AG08395 (cell line): ENCODE measurements at places on chromosomes 3 and 15.

GRCh38 chr3:139430493-139430892 is 41.0 kb upstream of the COPB2 start:
- no peak for DNase-seq

- no peak for DNase-seq
Observed at GRCh38 chr3:134606033-134607025, 44.5 kb downstream of the KY start.

GRCh38 chr15:39575180-39575579 is 5.7 kb upstream of the THBS1 start:
- DNase-seq: no peak

- DNase-seq: no peak
Observed at GRCh38 chr15:66024116-66024515, 154.8 kb downstream of the RAB11A start.

GRCh38 chr3:114083112-114083511 is 26.6 kb downstream of the QTRT2 start:
- DNase-seq: no peak

GRCh38 chr3:49940667-49941249 is 808 bp downstream of the RBM6 start:
- DNase-seq: no peak

GRCh38 chr3:150345021-150345538 is 63.0 kb upstream of the TSC22D2 start:
- peak; percentile 13 for DNase-seq

- no peak for DNase-seq
Observed at GRCh38 chr15:42053010-42053409, 32.2 kb upstream of the PLA2G4E start.

DNA sequence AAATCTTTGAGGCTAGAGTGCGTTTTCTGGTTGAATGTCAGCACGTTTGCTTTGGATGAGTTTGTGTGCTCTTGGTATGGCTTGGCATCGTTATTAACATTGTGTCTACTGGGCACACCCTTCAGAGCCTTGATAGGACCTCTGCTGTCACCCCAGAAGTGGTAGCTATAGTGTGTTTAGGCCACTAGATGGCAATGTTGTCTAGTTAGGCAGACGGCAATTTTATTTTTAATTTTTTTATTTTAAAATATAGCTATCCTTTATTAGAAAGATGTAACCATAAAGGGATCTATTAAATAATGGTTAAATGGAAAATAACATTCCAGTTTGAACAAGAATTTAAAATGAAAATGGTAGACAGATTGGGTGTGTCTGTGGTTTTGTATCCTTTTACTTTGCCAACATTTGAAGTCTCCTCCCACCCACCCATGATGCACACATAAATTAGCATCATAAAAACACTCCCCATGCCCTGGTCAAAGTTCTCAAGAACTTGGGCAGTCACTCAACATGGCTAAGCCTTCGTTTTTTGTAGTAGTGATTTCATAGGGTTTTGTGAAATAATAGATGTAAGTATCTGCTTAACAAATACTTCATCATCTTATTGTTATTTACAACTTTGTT is 200.7 kb downstream of the KCNH8 start:
- DNase-seq: peak; percentile 3

DNA sequence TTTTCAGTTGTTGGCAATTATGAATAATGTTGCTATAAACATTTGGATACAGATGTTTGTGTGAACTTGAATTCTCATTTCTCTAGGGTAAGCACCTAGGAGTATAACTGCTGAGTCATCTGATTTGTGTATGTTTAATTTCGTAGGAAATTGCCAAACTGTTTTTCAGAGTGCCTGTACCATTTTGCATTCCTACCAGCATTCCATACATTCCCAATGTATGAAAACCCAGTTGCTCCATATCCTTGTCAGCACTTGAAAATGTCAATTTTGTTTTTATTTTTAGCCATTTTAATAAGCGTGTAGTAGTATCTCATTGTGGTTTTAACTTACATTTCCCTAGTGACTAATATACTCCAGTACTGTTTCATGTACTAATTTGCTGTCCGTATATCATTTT is 98.5 kb upstream of the TSC22D2 start:
- peak; percentile 38 for DNase-seq

DNA sequence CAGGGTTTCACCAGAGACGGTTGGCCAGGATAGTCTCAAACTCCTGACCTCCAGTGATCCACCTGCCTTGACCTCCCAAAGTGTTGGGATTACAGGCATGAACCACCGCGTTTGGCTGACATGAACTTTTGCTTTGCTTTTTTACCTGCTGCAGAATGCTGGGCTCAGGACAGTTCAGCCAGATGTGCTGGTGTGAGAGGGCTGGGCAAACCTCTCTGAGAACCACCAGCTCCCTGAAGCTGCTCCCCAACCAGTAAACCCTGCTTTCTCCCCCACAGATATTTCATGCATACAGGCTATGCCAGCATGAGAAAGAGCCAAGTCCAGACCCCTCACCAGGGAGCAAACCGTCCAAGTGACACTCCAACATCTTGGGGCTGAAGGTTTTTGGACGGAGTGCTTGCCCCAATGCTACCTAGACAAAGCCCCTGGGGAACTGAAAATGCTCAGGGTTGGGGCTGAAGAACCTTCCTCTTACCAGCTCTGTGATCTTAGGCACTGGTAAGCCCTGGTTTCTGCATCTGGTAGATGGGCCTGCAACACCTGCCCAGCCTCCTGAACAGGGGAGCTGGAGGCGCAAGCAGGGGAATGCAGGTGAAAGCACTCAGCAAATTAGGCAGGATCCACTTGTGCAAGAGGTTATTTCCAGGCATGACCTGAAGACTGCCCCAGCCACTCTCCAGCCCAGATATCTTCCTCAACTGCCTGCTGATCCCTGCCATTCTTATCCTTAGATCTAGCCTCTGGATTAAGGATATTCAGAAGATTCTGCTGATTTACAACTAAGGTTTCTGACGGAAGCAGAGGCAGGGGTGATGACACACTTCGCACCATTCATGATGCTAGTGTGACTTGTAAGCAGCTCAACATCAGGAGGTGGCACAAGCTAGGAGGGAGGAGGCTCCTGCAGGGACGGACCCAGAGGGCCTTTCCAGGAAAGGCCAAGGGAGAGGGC is 78.8 kb downstream of the TLE3 start:
- DNase-seq: no peak

- DNase-seq: no peak
Observed at GRCh38 chr3:42980209-42980608, 1.1 kb downstream of the GASK1A start.
